Right ventricle myocardium superior (tissue), 1 donor: ENCODE measurements at places on chromosomes 3 and 15. TPM values are rescaled to one million over a fixed set of nuclear protein-coding genes. Genes with fewer than 3 reads are reported as not detected.

Gene RAD51
- 0.43 TPM for total RNA-seq

Gene SAMMSON
- not detected for total RNA-seq

GRCh38 chr3:125067225-125067624, 11.4 kb upstream of the HEG1 start:
- no peak for DNase-seq

GRCh38 chr15:78244101-78244500, 9.7 kb upstream of the ACSBG1 start:
- no peak for DNase-seq

- DNase-seq = no peak
These were observed 39.8 kb downstream of the ADAMTS17 start for GRCh38 chr15:100301910-100302431.

- DNase-seq = no peak
These were observed 39.9 kb downstream of the C3orf80 start for GRCh38 chr3:160265088-160265487.

DNA sequence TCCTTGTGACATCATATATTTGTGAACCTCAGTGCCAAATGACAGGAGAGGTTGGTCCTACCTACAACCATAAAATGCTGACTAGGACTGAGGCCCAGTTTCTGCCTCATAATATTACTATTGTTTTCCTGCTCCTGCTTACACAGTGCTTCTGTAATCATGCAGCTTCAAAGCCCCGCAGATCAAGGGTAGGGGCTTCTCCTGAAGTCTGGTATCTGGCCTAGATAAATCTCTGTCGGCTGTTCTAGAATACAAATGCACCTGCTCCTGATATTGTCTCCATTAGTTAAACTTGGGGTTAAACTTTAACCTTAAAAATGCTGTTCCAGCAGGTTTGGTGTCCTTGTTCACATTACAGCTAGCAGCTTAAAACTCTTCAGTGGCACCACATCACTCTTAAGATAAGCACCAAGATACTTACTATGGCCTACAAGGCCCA, 552.4 kb downstream of the TUSC7 start:
- DNase-seq = no peak

DNA sequence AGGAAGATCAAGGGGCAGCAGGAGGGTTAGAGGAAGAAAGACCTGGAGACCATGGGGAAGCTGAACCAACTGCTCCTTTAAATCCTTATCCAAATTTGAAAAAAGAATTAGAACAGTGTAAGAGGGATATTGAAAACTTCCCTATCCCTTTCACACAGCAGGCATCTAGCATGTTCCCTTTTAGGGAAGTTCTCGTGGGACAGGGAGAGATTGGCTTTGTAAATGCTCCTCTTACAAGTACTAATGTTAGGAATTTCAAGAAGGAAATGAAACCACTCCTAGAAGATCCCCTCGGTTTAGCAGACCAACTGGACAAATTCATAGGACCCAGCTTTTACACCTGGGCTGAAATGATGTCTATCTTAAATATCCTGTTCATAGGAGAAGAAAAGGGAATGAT, 41.5 kb downstream of the PPCDC start:
- DNase-seq = no peak

DNA sequence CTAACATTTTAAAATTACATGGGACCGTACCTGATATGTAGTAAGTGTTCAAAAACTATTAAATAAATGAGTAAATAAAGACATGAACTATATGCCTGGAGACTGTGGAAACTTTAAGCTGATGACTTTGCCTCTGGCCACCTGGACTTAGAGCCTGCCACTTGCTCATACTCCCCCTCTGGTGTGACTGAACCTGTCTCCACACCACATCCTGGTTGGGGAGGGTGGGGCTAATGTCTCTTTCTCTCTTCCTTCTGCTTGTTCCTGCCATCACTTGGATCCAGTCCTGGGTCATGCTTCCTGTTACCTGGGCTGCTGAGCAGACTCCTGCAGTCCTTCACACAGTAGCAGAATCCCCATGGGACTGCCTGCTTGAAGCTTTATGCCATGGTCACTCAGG, 8.2 kb upstream of the TMEM158 start:
- DNase-seq = no peak
